CD4-positive, alpha-beta T cell treated with Interleukin-17A for 4 hours (primary cell): ENCODE measurements at places on chromosomes 13 and 19.

GRCh38 chr19:45848922-45849321, 14.0 kb downstream of the SYMPK start:
- no peak for DNase-seq

DNA sequence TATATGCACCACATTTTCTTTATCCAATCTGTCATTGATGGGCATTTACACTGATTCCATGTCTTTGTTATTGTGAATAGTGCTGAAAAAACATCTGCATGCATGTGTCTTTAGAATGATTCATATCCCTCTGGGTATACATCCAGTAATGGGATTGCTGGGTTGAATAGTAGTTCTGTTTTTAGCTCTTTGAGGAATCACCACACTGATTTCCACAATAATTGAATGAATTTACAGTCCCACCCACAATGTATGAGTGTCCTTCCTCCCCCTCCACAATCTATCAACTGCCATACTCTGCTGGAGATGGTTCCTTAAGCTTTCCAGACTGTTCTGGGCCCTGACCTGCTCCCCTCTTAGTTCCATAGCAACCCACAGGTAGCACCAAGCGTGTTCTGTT, 667.0 kb downstream of the LIG4 start:
- no peak for DNase-seq

- DNase-seq = peak; percentile 75
Measured at GRCh38 chr19:44447916-44448674, at the start of gene ZNF229. Gene ZNF229 (minus strand): TSS chr19:44448472. CDS start chr19:44442847, 5,625 bp downstream.

DNA sequence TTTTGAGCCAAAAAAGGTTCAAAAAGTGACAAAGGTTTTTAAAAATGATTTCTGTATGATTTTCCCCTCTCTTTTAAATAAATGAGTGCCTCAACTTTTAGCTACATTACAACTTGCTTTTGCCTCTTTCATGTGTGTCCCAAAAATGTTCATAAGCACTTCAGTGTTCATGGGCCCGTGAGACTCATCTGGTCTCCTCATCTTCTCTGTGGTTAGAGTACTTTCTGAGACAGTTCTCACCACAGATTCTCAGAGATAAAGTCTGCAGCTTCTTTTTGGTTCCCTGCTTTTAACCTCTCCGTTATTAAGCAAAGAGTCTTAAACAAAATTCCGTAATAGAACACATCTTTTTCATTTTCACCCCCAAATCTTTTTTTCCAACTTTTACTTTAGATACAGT, 156.9 kb downstream of the DLEU7 start:
- no peak for DNase-seq

DNA sequence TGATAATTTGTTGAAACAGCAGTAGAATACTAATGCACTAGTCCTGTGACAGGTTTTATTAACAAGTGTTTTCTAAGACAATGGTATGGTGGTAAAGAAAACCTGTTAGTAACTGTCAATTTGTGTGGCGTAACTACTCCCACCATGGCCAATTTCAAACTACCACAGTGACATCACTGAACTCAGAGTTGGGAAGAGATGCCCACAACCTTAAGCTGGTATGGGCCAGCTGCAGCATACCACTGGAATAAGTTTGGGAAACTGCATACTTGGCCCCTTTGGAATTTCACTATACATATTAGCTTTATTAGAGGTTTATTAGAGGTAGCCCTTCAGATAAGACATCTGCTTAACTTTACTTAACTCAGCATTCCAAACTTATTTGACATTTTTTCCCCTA, 419.4 kb downstream of the NDFIP2 start:
- DNase-seq = no peak
